ENCODE measurements at places on chromosomes 7 and 10. TPM values are rescaled to one million over a fixed set of nuclear protein-coding genes. Genes with fewer than 3 reads are reported as not detected.

MDH2 gene
- total RNA-seq: 59.8 TPM

HOXA2 gene
- total RNA-seq: 0.71 TPM

EPDR1 gene
- 89.8 TPM for total RNA-seq

DNA sequence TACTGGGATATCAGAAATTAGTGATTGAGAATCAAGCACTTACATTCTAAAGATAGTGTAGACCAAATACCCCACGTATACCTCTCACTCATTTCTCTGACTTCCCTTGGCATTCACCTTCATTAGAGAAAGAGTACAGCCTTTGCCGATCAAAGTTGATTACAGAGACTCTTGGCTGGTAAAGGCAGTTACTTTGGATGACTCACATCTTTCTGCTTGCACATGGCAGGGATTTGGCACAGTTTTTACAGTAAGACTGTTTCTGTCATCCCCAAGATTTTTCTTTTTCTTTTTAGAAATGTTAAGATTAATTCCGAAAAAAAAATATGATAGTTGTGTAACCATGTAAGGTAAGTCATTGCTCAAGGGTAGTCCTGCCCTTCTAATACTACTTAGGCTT lies 143.0 kb downstream of the TSPAN12 start:
- no peak overlapping the region for H3K4me3 ChIP-seq
- H3K36me3 ChIP-seq: no peaks in the 10 kb centered on the region
- no peak for DNase-seq

DNA sequence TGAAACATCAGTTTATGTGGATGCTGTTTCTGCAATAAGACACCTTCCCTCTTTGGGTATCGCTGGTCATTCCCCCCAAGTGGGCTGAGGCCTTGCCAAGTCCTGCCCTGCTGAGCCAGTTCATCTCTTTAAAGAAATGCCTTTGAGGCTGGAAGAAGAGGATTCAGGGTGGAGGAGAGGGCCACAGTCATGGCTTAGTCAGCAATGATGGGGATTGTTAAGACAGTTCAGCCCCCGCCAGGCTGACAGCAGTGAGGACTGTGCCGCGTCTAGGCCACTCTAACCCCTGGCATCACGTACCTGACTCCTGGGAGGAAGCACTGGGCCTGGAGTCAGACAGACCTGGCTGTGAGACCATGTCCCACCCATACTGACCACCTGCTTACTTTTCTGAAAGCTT lies 48.3 kb downstream of the PNLIPRP2 start:
- peaks cover 16% of the 10 kb centered on the region for H3K4me1 ChIP-seq
- no peaks in the 10 kb centered on the region for H3K36me3 ChIP-seq
- H3K27me3 ChIP-seq: peaks cover 8% of the 10 kb centered on the region
- no peak overlapping the region for H3K4me3 ChIP-seq

DNA sequence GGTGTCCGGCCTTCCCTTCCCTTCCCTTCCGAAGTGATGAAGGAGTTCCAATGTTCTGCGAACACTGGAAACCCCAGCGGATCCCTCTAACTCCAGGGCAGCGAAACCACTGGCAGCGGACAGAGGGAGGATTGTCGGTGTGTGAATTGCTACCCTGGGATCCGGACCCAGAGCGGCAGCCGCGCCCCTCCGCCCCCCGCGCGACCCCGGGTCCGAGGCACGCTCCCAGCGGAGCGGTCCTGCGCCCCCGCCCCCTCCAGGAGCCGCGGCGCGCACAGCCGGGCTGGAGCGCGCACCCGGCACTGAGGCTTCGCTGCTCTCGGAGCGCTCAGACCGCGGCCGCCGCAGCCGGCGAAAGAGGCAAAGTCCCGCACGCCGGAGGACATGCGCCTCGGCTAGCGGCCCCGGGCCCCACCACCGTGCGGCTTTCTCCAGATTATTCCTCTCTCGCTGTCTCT lies at the start of gene PTPRZ1:
Gene PTPRZ1 (plus strand): TSS at position 331 of the 458 bp plus-strand sequence. CDS start 339 bp downstream, outside the sequence.
- peak within 1 kb of the TSS; percentile 42 for H3K4me3 ChIP-seq
- H3K27ac ChIP-seq: no peak within 1 kb of the TSS
- peaks cover 4% of the 10 kb centered on the region for H3K4me1 ChIP-seq
- no peaks in the 10 kb centered on the region for H3K36me3 ChIP-seq
- H3K27me3 ChIP-seq: peaks cover 18% of the 10 kb centered on the region

DNA sequence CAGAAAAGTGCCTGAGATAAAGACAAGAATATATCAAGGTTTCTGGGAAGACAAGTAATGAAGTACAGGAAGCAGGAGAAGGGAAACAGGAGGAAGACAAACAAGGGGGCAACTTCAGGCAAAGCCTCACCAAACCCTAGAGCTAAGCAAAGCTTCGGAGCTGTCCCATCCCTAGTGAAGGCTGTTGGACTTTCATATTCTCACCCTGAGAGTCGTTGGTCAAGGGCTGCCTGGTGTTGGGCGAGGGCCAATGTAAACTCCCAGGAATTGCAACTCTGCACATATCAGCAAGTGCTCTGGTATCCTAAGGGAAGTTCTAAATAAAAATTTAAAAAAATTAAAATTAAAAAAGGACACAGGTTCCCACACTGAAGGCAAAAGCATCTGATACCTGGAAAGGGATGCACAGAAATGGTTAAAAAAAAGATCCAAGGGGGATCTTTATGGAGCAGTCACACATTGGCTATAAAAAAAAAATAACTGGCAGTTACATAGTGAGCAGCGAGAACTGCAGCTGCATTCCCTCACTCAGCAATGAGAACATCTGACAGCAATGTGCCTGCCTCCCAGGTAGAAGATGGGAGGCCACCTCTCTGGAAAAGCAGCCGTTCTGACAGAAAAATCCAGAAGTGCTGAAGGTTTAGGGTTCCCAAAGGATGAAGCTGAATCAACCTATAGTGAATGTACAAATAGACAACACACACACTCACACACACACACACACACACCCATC lies 304.7 kb downstream of the WDR11 start:
- H3K36me3 ChIP-seq: no peaks in the 10 kb centered on the region
- DNase-seq: no peak
- no peak overlapping the region for H3K4me3 ChIP-seq
- no peak overlapping the region for H3K27ac ChIP-seq
- H3K27me3 ChIP-seq: peaks cover 2% of the 10 kb centered on the region
- H3K4me1 ChIP-seq: no peaks in the 10 kb centered on the region

DNA sequence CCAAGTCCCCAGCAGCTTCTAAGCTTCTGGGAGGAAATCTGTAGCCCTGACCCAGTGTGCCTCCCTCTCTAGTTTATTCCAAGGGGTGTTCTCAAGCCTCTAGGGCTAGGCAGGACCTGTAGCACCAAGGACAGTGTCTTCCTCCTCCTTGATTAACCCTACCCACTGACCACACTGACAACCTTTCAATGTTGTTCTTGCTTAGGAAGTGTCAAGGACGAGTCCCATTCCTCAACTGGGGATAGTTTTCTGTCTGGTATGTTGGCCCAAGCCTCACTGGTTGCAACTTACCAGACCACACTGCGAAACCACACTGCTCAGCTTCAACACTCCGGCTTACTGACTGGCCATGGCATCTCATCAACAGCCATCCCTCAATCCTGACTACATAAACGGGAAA lies 100.0 kb downstream of the RNF216 start:
- H3K36me3 ChIP-seq: peaks cover 23% of the 10 kb centered on the region
- peaks cover 68% of the 10 kb centered on the region for H3K4me1 ChIP-seq
- H3K4me3 ChIP-seq: no peak overlapping the region
- DNase-seq: no peak
- H3K27ac ChIP-seq: no peak overlapping the region

GRCh38 chr10:114990991-114991390 lies 53.0 kb downstream of the TRUB1 start:
- H3K27ac ChIP-seq: no peak overlapping the region
- H3K36me3 ChIP-seq: no peaks in the 10 kb centered on the region
- H3K27me3 ChIP-seq: no peaks in the 10 kb centered on the region
- H3K4me3 ChIP-seq: no peak overlapping the region
- no peaks in the 10 kb centered on the region for H3K4me1 ChIP-seq

DNA sequence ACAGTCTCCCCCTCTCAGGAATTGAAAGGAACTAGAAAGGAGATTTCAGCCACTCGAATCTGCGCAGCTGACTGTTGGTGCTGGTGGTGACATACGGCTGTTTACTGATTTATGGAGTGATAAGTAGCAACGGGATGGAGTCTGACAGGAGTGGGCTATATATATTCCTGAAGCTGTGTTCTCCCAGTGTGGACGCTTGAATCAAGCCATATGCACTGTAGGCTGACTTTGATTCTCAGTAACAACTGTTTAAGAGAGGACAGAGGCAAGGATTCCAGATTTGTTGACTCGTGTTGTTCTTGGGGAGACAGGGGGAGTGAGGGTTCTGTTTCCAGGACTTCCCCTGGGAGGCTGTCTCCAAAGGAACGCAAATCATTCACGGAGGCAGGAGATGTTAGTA lies 260.1 kb upstream of the AUTS2 start:
- DNase-seq: peak; percentile 77
- no peaks in the 10 kb centered on the region for H3K36me3 ChIP-seq
- peak overlapping the region; percentile 67 for H3K27ac ChIP-seq
- H3K4me3 ChIP-seq: no peak overlapping the region

DNA sequence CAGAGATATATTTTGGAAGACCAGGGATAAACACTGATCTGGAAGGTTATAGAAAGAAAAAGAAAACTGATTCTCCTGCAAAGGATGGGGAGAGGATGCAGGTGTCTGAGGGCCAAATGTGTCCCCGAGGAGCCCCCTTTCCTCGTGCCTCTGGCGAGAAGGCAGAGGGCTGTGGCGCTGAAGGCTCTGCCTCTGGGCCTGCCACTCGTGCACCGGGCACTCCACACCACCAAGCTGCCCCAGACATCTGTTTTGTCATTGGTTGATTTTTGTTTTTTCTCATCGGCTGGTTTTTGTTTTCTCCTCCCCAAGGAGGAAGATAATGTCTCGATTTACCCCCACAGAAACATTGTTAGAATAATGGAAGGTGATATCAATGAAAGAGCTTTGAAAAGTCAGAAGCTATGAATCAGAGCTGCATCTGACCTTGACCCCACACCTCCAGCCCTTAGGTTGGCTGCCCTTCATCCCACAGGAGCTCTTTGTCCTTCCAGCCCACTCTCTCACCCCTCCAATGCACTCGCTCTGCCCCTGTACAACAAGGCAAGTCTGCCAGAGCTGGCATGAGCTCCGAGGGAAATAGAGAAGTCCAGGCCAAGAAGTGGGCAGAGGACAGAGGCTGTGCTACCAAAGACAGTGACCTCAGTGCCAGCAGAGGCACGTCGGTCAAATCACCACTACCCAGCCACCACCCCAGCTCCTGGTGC lies 124.8 kb downstream of the TCERG1L start:
- H3K27ac ChIP-seq: no peak overlapping the region
- no peak overlapping the region for H3K4me3 ChIP-seq
- DNase-seq: no peak
- H3K4me1 ChIP-seq: no peaks in the 10 kb centered on the region
- H3K36me3 ChIP-seq: no peaks in the 10 kb centered on the region
